ENCODE measurements at places on chromosomes 4 and X.
A peak's percentile ranks its signal among the peaks of the same experiment; 100 is the strongest.

GRCh38 chr4:152705903-152706302 lies 26.1 kb upstream of the TMEM154 start:
- no peak for DNase-seq

GRCh38 chr4:39464886-39465501 lies 6.1 kb downstream of the LIAS start:
- DNase-seq, result no peak

DNA sequence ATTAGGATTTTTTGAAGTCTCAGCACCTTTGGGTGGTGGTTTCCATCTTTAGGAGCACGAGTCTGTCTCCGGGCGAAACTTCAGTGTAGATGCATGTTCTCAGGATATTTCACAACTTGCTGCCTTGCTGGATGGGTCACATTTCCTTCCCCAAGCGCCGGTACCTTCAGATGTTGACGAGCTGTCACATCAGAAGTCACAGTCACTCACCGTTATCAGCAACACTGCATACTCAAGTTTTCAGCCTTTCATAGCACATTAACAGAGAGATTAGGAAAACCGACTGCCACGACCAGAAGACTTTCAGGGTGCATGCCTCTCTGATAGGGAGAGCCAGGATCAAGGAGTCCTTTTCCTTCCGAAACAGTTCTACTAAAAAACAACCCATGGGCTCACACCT lies 77.8 kb downstream of the SHROOM2 start:
- no peak for DNase-seq

GRCh38 chr4:8228319-8229250 lies 29.5 kb downstream of the SH3TC1 start:
- peak; percentile 61 for DNase-seq

DNA sequence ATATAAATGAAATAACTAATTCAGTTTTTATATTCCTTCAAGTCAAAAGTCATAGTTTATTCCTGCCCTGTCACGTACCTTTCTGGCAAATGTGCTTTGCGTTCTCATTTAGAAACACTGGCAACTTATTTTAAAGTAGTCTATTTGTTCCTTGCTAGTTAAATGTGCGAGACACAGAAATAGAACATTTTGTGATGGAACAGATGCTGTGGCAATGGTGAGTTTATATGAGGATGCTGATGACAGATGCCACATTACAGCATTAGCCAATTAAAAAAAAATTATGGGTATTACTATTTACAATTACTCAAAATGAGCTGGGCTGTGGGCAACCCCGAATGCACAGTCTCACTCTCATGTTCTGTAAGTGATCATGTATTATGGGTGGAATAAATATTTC lies 26.1 kb upstream of the EPHA5 start:
- DNase-seq, result no peak

DNA sequence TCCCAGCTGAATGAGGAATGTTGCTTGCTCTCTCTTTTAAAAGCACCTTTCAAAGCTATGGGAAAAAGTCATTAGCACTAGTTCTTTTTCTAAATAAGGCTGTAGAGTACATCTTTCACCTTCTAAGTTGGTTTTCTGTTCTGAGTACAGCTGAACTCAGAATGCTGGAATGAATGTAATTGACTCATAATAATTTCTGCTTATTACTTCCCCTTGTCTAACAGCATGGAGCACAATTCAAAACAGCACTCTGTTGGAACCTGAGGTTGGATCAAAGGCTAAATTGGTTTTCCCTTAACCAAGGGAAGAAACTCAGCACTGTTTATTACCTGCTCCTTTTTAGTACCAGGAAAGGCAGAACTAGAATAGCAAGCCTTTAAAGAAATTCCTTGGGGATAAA lies 33.5 kb upstream of the CYP2U1 start:
- DNase-seq, result no peak

DNA sequence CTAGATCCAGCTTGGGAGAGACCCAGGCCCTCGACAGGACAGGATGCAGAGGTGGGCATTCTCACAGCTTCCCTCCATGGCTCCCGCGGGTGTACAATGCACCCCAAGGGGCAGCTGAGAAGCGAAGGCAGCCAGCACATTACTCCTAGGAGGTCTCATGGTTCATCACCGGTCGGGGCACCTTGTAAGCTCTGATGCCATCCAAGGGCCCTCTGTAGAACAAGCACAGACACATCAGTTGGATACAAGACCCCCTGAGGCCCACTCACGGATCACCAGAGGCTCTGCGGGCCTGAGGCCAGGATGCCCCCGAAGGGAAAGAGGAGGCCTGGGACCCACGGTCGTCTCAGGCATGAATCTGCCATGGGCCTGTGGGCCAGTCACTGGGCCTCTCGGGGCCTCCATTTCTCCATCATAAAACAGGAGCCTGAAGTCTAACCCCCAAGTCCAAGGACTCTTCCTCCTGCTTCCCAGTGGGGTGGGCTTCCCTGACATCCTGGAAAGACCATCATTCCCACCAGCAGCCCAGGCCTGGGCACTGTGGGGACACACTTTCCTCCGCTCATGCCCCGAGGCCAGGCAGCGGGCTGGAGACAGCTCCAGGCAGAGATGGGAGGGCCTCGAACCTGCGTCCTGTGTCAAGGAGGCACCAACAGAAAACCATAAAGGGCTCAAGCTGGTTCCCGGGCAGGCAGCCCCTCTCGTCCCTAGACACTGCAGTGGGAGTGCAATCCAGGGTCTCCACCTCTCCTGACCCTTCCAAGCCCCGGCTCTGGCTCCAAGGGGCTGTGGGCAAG lies 20.1 kb downstream of the HMX1 start:
- no peak for DNase-seq

DNA sequence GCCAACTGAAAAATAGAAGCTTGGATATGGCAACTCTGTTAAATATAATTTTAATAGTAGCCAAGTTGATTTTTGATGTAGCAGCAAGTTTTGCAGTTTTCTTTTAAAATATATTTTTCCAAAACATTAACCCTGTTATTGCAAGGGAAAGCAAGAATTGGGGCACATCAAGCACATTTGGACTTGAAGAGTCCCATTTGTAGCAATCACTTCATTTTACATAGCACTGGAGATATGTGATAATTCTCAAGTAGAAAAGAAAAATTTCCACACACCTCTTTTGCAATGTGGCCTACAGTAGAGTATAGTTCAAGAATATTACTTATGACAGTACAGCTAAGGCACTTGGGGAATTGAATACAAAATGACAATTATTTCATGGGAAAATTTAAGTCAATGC lies 1.9 kb upstream of the PPP4R3C start:
- no peak for DNase-seq

DNA sequence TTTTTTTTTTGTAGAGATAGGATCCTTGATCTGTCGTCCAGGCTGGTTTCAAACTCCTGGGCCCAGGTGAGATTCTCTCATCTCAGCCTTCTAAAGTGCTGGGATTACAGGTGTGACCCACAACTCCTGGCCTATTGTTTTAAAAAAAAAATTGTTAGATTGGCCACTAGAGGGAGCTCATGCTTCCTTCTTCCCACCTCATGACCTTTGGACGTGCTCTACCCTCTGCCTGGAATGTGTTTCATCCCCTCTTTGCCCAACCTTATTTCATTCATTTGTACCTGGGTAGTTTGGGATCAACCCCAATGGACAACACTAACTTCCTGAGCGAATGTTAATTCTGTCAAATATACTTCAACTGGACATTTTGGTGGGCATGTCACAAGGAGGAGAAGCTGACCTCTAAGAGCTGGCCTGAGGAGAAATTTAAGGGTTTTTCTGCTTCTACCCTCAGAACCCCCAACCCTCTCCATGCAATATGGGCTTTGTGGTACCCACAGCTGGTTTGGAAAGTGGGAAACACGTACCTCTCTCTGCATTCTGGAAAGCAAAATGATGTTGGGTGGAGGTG lies 6.4 kb downstream of the PPEF2 start:
- DNase-seq, result no peak

DNA sequence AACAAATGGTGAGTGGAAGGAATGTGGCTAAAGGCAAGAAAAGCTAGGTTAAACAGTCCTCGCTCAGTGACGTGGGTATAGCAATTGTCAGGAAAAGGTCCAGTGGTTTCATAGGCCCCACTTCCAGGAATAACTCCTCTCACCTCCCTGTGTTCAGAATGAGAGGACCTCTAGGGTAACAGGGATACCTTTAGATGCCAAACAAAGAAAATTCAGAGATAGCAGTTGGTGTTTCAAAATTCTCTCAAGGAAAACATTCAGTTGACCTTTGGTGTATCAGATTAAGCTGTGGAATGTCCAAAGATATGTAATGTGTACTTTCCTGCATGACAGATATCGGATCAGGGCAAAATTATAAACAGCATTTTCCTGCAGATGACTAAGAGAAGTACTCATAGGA lies 155.9 kb downstream of the ARHGAP6 start:
- no peak for DNase-seq

DNA sequence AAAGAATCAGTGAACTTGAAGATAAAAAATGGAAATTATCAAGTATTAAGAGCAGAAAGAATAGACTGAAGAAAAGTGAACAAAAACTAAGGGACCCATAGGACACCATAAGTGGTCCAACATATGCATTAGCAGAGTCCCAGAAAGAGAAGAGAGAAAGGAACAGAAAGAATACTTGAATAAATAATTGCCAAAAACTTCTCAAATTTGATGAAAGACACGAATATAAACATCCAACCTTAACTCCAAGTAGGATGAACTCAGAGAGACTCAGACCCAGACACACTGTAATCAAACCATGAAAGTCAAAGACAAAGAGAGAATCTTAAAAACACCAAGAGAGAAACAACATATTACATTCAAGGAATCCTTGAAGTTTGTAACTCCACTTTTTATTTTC lies 35.7 kb downstream of the MORC4 start:
- DNase-seq, result no peak

GRCh38 chrX:53571494-53571893 lies 115.0 kb downstream of the HUWE1 start:
- DNase-seq, result no peak

DNA sequence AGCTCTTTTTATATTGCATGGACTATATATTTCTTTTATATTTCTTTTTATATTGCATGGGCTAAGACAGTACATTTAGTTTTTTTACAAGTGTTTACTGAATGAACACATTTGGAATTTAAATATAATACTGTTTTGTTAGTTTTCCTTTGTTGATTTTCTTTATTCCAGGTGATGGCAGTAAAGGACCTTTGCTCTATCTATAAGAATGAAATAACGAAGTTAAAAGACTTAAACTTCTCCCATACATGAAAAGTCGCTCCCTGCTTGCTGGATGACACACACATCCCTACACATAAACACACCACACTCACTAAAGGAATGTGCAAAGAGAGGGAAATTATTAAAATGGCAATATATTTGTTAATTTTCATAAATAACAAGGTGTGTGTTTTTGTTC lies 102.5 kb upstream of the ANXA10 start:
- no peak for DNase-seq

DNA sequence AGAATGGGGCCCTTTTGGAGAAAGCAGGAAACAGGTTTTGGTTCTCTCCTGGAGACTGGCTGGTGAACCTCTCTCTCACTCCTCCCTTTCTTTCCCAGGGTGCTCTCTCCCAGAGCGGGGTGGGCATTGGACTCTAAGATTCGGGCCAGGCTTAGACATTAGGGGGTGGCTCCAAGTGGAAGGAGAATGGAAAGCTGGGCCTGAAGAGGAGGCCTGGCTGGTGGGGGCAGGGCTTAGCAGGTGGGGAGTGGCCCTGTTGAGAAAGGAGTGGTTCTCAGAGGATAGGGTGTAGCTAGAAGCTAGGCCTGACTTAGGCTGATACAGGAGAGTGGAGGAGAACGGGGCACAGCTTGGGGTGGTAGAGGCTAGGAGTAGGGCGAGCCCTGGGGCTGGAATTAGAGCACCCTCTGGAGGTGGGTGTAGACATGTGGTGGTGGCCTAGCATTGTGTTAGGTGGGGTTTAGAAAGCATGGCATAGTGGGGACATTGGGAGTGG lies 5.7 kb downstream of the PLP2 start:
- no peak for DNase-seq

DNA sequence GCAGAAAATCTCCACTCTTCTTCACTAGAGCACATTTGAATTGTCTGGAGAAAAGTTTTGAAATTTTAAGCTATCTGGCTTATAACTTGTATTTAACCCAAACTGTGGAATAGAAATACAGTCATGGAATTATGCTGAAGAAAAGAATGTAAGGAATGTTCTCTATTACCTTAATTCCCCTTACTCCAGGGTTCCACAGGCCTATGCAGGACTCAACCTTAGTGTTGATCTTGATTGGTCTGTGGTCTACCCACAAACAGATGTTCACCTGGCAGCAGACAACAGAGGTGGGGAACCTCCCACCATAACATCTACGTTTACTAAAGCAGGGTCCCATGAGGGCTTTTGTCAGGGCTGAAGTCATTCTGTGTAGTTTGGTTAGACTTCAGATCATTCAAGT lies 189.3 kb upstream of the GPRIN3 start:
- DNase-seq, result no peak

DNA sequence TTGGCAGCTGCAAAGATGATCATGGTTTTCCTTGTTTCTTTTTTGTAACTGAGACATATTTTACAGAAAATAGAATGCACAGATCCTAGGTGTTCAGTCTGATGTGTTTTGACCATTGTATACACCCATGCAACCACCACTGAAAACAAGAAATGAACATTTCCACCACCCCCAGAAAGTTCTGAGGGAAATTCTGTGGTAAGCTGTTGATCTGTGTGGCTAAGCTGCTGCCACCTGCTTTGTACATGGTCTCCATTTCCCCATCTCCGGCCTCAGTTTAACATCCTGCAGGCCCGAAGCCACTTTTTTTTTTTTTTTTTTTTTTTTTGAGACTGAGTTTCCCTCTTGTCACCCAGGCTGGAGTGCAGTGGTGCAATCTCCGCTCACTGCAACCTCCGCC lies 65.3 kb downstream of the NYX start:
- no peak for DNase-seq

GRCh38 chr4:154454710-154455109 lies 36.9 kb downstream of the DCHS2 start:
- no peak for DNase-seq

GRCh38 chr4:18957716-18958115 lies 936.2 kb upstream of the LCORL start:
- DNase-seq, result no peak

- no peak for DNase-seq
Measured at GRCh38 chrX:15680401-15680800, 15.8 kb upstream of the CLTRN start.

- no peak for DNase-seq
Measured at GRCh38 chrX:149060921-149061320, 444.2 kb downstream of the IDS start.
